ENCODE measurements at places on chromosomes 12 and 14. TPM values are rescaled to one million over a fixed set of nuclear protein-coding genes. Genes with fewer than 3 reads are reported as not detected.

PTCSC3 gene
- total RNA-seq = not detected

MYF6 gene
- not detected for total RNA-seq

MMP19 gene
- total RNA-seq = 0.12 TPM

P2RX2 gene
- total RNA-seq = not detected

SLC6A15 gene
- total RNA-seq = 0.39 TPM

SLC16A7 gene
- total RNA-seq = 32.8 TPM

VDR gene
- total RNA-seq = 0.53 TPM

CLEC1A gene
- total RNA-seq = not detected

TDRD9 gene
- 2.4 TPM for total RNA-seq

NOVA1 gene
- not detected for total RNA-seq

CTSG gene
- not detected for total RNA-seq

ZDHHC22 gene
- 0.12 TPM for total RNA-seq

RASSF9 gene
- not detected for total RNA-seq

HOXC10 gene
- total RNA-seq = not detected

NOS1 gene
- not detected for total RNA-seq

ST8SIA1 gene
- total RNA-seq = not detected

FSCB gene
- not detected for total RNA-seq

TAS2R20 gene
- total RNA-seq = 3.4 TPM

LRFN5 gene
- total RNA-seq = 0.95 TPM

KRT80 gene
- total RNA-seq = not detected

KIF5A gene
- total RNA-seq = 0.56 TPM

MAX gene
- 127 TPM for total RNA-seq

VASH1 gene
- 2.7 TPM for total RNA-seq

DRAM1 gene
- total RNA-seq = 7.9 TPM

ATG14 gene
- total RNA-seq = 17.0 TPM

KLRC2 gene
- total RNA-seq = not detected

RNASE3 gene
- total RNA-seq = not detected

IAPP gene
- total RNA-seq = not detected

NANOG gene
- not detected for total RNA-seq

CLEC14A gene
- not detected for total RNA-seq

SMCO2 gene
- not detected for total RNA-seq

PTPRQ gene
- total RNA-seq = not detected

TMED8 gene
- total RNA-seq = 43.8 TPM

PPP1R36 gene
- total RNA-seq = not detected

GPN3 gene
- total RNA-seq = 12.3 TPM

TMEM132C gene
- total RNA-seq = not detected

TC2N gene
- total RNA-seq = 10.4 TPM

TMEM63C gene
- 3.2 TPM for total RNA-seq

PRIMA1 gene
- not detected for total RNA-seq

TAS2R8 gene
- total RNA-seq = not detected

RNFT2 gene
- total RNA-seq = 18.2 TPM

CBLN3 gene
- 128 TPM for total RNA-seq

FAM186B gene
- 0.70 TPM for total RNA-seq

KITLG gene
- total RNA-seq = not detected

PAH gene
- total RNA-seq = 0.25 TPM

STRAP gene
- total RNA-seq = 49.0 TPM

HCAR1 gene
- total RNA-seq = not detected

AGAP2 gene
- 27.6 TPM for total RNA-seq

NAV3 gene
- not detected for total RNA-seq

SIRT4 gene
- total RNA-seq = 4.8 TPM

EFS gene
- total RNA-seq = not detected

GZMB gene
- total RNA-seq = 1.1 TPM

SALL2 gene
- total RNA-seq = 2.5 TPM

RARG gene
- 16.7 TPM for total RNA-seq

SDR9C7 gene
- total RNA-seq = not detected

MYF5 gene
- total RNA-seq = not detected

MOK gene
- 2.9 TPM for total RNA-seq

OAS3 gene
- 24.9 TPM for total RNA-seq

BCL11B gene
- total RNA-seq = 0.42 TPM

Measured in B cell (primary cell).